Muscle of leg (tissue), 16 donors: ENCODE measurements at places on chromosomes 6 and 20. TPM values are rescaled to one million over a fixed set of nuclear protein-coding genes. Genes with fewer than 3 reads are reported as not detected.
A peak's percentile ranks its signal among the peaks of the same experiment; 100 is the strongest.

GRCh38 chr6:169212436-169212835, 41.2 kb downstream of the THBS2 start:
- H3K27me3 ChIP-seq = no peaks in the 10 kb centered on the region
- H3K36me3 ChIP-seq = peaks cover 5% of the 10 kb centered on the region
- peak overlapping the region; percentile 37 for H3K4me3 ChIP-seq
- peak overlapping the region; percentile 53 for H3K27ac ChIP-seq
- peak; percentile 67 for DNase-seq

DNA sequence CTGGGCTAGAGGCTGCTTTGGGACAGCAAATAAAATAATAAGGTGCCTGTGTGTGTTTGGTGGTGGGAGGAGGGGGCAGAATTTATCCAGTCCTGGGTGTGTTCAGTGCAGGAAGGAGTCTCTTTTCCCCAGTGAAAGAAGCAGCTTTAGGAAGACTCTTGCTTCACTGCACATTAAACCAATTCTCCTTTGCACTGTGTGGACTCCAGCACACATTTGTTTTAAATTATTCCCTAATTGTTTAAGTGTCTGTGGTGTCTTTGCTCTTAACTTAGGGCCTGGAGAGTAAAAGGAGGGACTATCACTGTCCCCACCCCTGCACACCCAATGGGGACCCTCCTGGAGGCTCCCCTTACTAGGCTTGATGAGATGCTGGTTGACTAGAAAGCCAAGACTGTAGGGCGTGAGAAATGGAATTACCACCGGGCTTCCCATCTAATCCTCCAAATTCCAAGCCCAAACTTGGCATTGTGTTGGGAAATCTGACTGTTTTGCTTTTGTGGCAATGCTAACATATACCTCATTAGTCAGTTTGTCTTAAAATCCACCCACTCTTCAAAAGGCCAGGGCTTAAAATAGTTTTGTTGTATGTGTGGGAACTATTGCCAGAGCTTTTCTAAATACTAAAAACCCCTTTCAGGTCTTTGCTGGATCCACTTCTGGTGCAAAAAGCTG, 13.5 kb upstream of the DAAM2 start:
- peaks cover 3% of the 10 kb centered on the region for H3K27me3 ChIP-seq
- H3K27ac ChIP-seq = no peak overlapping the region
- no peaks in the 10 kb centered on the region for H3K36me3 ChIP-seq
- H3K4me1 ChIP-seq = peaks cover 17% of the 10 kb centered on the region
- peak; percentile 42 for DNase-seq
- no peak overlapping the region for H3K4me3 ChIP-seq

DNA sequence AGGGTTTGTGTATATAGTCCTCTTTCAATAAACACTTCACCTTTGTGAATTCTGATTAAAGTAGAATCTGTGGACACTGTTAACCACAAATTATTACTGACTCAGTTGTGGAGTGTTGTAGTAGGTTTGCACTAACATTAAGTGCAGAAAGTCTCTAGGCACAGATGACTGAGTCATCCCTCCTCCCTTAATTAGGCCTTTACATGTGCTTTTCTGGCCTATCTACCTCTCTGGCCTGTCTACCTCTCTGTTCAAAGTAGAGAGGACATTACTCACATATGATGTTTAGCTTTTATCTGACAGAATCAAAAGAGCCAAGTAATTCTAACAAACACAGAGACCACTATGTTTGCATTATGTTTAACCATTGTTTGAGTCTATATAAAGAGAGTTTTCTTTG, 783.0 kb downstream of the TENT5A start:
- no peak overlapping the region for H3K4me3 ChIP-seq
- H3K36me3 ChIP-seq = no peaks in the 10 kb centered on the region
- no peak overlapping the region for H3K27ac ChIP-seq
- no peak for DNase-seq
- no peaks in the 10 kb centered on the region for H3K4me1 ChIP-seq
- no peaks in the 10 kb centered on the region for H3K27me3 ChIP-seq

DNA sequence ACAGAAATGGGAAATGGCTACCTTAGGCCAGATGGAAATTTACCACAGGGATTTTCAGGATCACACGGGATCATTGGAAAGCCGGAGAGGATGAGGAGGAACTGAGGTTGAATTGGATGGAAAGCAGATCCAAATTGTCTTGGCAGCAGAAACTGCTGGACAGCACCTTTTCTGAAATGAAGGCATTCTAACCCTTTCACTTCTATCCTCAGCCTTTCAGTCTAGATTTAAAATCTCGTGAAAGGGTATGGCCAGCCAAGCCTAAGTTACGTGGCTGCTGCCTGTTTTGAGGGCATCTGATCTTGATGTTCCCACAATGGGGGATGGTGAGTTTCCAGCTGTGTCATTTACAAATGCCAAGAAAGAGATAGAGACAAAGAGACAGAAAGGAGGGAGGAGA, 358.2 kb downstream of the KIF16B start:
- peaks cover 9% of the 10 kb centered on the region for H3K4me1 ChIP-seq
- H3K36me3 ChIP-seq = no peaks in the 10 kb centered on the region
- peak; percentile 63 for DNase-seq
- H3K4me3 ChIP-seq = no peak overlapping the region
- no peak overlapping the region for H3K27ac ChIP-seq

The GABRR2 gene
- total RNA-seq = 0.53 TPM

The HLA-F gene
- 6.6 TPM for total RNA-seq

DNA sequence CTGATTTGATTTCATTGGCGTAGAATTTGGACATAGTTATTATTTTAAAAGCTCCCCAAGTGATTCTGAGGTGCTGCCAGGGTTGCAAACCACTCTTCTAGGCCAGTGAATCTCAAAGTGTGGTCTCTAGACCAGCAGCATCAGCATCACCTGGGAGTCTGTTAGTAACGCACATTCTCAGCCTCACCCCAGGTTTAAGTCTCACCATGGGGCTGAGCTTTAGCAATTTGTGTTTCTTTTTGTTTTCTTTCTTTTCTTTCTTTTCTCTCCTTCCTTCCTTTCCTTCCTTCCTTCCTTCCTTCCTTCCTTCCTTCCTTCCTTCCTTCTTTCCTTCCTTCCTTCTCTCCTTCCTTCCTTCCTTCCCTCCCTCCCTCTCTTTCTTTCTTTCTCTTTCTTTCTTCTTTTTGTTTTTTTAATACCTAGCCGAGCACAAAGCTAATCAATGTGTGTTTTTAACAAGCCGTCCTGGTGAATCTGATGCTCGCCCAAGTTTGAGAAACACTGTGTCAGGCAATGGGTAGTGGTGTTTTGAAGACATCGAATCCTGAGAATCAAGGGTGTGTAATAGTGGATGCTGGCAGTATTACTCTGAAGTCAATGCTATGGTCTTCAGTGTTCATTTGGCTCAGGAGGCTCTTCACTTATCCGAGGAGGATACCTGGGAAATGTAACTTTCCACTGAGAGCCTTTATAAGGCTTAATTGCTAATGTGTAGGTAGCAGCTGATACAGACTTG, 104.9 kb downstream of the SLX4IP start:
- no peak overlapping the region for H3K27ac ChIP-seq
- no peaks in the 10 kb centered on the region for H3K36me3 ChIP-seq
- H3K4me3 ChIP-seq = no peak overlapping the region
- H3K27me3 ChIP-seq = no peaks in the 10 kb centered on the region
- peaks cover 7% of the 10 kb centered on the region for H3K4me1 ChIP-seq

- H3K4me3 ChIP-seq = no peak overlapping the region
- DNase-seq = peak; percentile 27
- H3K36me3 ChIP-seq = no peaks in the 10 kb centered on the region
- no peaks in the 10 kb centered on the region for H3K27me3 ChIP-seq
- H3K4me1 ChIP-seq = no peaks in the 10 kb centered on the region
Observed at GRCh38 chr6:122753688-122754056, 25.8 kb upstream of the FABP7 start.

The MOCS1 gene
- 5.8 TPM for total RNA-seq

The DLK2 gene
- 2.0 TPM for total RNA-seq

The CDH4 gene
- total RNA-seq = 0.66 TPM

The COX7A2 gene
- 380 TPM for total RNA-seq

DNA sequence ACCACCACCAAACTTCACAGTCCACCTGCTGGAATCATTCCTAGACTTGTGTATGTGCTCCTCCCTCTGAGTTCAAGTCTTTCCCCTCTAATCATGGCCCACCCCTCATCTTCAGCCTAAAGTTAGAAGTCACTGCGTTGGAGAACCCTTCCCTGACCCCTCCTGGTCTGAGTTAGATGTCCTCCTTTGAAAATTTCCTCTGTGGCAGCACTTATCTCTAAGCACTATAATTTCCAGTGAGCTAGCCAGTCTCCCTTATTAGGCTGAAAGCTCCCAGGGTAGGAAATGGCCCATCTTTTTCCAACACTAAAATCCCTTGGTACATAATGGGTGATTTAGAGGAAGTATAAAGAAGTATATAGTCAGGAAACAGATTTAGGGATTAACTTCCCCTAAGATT, 63.2 kb downstream of the SESN1 start:
- no peak overlapping the region for H3K27ac ChIP-seq
- H3K4me1 ChIP-seq = no peaks in the 10 kb centered on the region
- H3K4me3 ChIP-seq = no peak overlapping the region
- H3K36me3 ChIP-seq = no peaks in the 10 kb centered on the region
- DNase-seq = no peak
- no peaks in the 10 kb centered on the region for H3K27me3 ChIP-seq

DNA sequence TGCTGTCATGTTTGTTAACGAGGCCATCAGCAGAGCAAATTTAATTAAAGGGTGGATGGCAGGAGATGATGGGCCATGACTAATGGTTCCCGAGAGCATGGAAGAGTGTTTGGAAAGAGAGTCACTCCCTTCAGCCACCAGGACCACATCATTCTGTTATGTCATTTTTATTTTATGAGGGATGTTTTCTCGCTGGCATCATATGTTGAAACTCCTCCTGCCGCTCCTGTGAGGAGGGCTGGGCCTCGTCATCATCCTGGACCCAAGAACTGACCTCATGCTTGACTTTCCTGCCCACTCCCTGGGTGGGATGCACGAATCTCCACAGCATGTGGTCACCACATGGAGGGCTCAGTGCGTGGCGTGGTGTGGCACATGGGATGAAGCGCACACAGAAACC, 86.4 kb upstream of the FRMD1 start:
- peaks cover 13% of the 10 kb centered on the region for H3K4me1 ChIP-seq
- no peak overlapping the region for H3K4me3 ChIP-seq
- H3K27me3 ChIP-seq = peaks cover 5% of the 10 kb centered on the region
- H3K27ac ChIP-seq = no peak overlapping the region
- peak; percentile 36 for DNase-seq

- no peak overlapping the region for H3K4me3 ChIP-seq
- DNase-seq = no peak
- H3K27me3 ChIP-seq = no peaks in the 10 kb centered on the region
- H3K36me3 ChIP-seq = no peaks in the 10 kb centered on the region
Observed at GRCh38 chr6:44831002-44831610, 443.6 kb downstream of the CDC5L start.

- no peaks in the 10 kb centered on the region for H3K4me1 ChIP-seq
- H3K4me3 ChIP-seq = no peak overlapping the region
- no peaks in the 10 kb centered on the region for H3K27me3 ChIP-seq
- H3K27ac ChIP-seq = no peak overlapping the region
- no peaks in the 10 kb centered on the region for H3K36me3 ChIP-seq
Observed at GRCh38 chr6:160733050-160733646, 31.1 kb downstream of the PLG start.

The SSTR4 gene
- total RNA-seq = not detected

DNA sequence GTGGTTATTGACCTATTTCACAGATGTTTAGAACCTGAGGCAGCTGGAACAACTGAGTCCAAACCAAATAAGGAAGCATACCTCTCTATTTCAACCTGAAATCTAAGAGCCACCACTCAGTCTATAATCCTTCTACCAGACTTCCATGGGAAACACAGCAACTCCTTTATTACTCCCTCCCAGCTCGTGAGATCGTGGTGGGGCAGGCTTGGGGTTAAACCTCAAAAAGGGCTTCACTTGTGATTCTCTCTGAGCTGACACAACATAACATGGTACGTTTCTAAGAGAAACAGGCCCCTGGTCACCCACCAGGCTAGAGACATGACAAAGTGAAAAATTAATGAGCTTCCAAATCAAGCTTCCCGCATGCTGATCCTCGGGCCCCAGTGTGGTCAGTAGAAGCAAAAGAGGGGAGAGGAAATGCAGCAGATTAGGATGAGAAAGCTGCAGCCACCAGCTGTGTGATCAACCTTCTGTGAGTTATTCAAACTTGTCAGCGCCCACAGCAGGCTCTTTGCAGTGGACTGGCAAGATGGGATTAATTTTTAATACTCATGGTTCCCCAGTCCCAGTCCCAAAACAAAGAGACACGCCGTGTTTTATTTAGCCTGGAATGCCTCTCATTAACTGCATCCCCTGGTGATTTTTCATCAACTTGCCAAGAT, 9.3 kb downstream of the PKHD1 start:
- H3K36me3 ChIP-seq = no peaks in the 10 kb centered on the region
- H3K4me1 ChIP-seq = peaks cover 7% of the 10 kb centered on the region
- no peaks in the 10 kb centered on the region for H3K27me3 ChIP-seq
- H3K27ac ChIP-seq = no peak overlapping the region
- DNase-seq = no peak

- no peaks in the 10 kb centered on the region for H3K36me3 ChIP-seq
- peaks cover 6% of the 10 kb centered on the region for H3K27me3 ChIP-seq
- H3K4me3 ChIP-seq = no peak overlapping the region
- DNase-seq = no peak
Observed at GRCh38 chr6:159964046-159964445, 4.8 kb upstream of the IGF2R start.

DNA sequence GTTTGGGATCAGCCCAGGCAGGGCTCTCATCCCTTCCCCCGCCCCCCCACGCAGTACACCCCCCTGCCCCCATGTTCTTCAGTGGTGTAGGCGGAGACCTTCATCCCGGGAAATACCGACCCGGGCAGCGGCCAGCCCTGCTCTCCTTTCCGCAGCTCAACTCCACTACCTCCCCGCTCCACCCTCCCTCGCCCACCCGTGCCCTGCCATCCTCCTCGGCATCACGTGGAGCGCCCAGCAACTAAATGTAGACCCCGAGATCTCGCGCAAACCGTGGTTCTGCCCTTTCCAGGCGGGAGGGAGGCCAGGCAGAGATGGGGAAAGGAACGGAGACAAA, 1932.2 kb upstream of the DEFB115 start:
- no peaks in the 10 kb centered on the region for H3K4me1 ChIP-seq
- H3K27me3 ChIP-seq = no peaks in the 10 kb centered on the region
- no peak overlapping the region for H3K4me3 ChIP-seq
- no peak for DNase-seq

GRCh38 chr6:46138281-46138680, 8.5 kb downstream of the ENPP4 start:
- H3K27me3 ChIP-seq = no peaks in the 10 kb centered on the region
- H3K4me1 ChIP-seq = no peaks in the 10 kb centered on the region
- DNase-seq = no peak
- H3K4me3 ChIP-seq = no peak overlapping the region
- H3K36me3 ChIP-seq = no peaks in the 10 kb centered on the region

DNA sequence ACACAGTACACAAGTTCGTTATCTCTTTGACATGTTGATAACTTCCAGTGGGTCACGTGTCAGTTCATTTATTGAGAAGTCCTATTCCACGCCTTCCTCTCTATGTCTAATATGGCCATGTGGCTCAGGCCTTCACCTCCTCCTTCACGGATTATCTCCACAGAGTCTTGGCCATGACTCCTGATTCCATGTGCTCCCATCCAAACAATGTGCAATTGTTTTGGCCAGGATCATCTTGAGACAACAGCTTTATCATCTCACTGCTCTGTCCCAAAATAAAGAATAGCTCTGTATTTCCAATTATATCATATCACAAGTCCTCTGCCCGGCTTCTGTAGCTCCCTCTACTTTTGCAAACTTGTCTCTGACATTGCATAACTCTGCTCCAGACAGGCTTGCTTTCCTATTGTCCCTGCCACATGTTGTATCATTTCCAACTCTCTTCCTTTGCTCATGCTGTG, 11.1 kb upstream of the TXNDC5 start:
- H3K36me3 ChIP-seq = no peaks in the 10 kb centered on the region
- DNase-seq = no peak
- H3K27me3 ChIP-seq = no peaks in the 10 kb centered on the region
- peaks cover 2% of the 10 kb centered on the region for H3K4me1 ChIP-seq
